NCI-H146 (cell line): ENCODE measurements at places on chromosomes 5 and 9.

DNA sequence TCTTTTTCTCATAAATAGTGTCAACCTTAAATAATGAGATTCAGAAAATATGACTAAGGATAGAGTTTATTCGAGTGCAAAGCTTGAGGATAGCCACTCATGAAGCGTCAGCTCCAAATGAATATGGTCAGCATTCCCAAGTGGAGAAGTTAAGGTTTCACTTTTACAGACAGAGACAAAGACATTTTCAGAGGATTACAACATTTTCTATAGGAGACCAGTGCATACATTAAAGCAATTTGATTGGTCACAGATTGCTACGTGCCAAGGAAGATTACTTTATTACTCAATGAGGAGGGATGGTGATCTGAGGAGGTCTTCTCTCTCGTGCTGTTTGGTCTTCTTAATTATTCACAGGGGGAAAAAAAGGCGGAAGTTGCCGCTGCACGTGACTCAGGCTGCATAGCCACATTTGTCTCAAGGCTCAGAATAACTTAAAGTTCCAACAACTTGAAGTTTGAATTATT, 60.1 kb upstream of the SPATA31C2 start:
- no peak for DNase-seq

- DNase-seq = no peak
Measured at GRCh38 chr9:114026335-114026734, 51.8 kb downstream of the AMBP start.

DNA sequence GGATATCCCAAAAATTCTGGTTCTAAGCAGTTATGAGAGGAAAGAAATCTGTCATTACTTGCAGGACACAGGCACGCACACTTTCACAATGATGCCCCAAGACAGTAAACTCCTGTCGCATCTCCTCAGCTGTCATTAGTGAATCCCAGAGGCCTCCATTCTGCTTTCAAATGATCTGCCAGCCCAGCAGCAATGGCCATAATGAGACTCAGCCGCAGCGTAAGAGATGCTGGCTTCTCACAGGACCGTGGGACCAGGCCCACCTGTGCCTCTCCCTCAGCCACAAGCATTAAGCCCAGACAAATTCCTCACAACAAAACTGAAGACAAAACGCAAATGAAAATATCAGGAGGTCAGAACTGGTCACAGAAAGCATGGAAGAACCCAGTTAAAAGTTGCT, 98.0 kb upstream of the VLDLR start:
- no peak for DNase-seq

- DNase-seq = no peak
Measured at GRCh38 chr5:139094154-139095131, 103.7 kb downstream of the SIL1 start.

DNA sequence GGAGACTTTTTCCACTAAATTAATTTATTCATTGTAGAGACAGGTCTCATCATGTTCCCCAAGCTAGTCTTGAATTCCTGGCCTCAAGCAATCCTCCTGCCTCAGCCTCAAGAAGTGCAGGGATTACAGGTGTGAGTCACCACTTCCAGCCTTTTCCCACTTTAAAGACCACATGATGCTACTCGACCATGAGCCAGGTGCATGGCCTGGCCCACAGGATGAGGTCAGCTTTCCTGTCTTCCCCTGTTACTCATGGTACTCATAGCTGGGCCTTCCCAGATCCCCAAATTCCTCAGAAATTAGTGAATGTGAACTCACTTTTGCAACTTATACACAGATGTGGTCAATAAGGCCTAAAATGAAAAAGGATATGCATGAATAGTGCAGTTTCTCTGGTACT, 395.9 kb downstream of the SEMA5A start:
- DNase-seq = no peak
